BJ (cell line): ENCODE measurements at places on chromosomes 6 and 20.

GRCh38 chr6:20866935-20867703 is 332.9 kb downstream of the CDKAL1 start:
- DNase-seq = no peak

- DNase-seq = no peak
Measured at GRCh38 chr6:10215326-10216110, 199.4 kb downstream of the TFAP2A start.

- DNase-seq = no peak
Measured at GRCh38 chr6:8114956-8115355, 12.6 kb upstream of the EEF1E1 start.

DNA sequence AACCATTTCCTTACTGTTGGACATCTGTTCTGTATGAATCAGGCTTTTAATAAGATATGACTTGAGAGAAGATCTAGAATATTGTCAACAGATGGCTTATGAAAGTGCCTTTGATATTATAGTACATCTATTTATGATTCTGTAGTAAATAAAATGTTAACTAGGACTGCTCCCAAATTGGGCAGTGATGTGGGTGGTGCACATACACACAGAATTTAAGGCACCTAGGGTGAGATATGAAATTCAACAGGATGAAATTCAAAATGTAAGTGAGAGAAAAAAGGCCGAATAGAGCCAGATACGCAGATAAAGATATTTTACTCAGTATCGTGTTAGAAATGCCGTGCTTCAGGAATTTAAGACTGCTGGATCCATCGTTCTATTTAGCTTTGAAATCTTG is 26.3 kb downstream of the FAM50B start:
- DNase-seq = no peak

DNA sequence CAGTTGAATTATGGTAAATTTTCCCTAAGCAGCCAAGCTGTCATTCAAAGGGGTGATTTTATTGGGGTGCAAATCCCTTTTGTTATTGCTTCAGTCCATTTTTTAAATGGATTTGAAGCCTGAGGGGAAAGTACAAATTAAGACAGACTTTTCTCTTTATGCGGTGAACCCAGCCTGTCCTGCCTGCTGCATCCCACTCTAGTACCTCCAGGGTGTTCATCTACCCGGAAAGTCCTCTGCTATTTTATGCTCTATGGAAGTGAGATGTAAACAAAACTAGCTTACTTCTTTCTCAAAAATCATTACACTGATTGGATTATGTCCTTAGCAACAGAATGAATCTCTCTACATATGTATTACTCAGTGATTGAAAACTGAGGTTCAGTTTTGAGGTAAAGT is 1088.9 kb upstream of the CITED2 start:
- DNase-seq = no peak

DNA sequence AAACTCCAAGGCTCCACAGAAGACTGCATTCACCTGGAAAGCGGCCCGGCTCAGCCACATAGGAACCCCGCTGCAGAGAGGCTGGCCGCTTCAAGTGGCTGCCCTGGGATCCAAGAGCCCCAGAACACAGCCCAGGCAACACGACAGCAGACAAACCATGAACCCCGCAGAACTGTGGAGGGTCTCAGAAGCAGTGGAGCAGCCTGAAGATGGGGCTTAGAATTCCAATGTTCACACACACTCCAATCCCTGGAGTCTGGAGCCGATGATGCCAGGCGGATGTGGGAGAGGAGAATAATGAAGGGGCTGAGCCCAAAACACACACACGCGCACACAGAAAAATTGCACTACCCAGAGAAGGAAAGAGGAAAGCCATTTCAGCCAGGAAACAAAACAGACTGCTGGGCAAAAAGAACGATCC is 52.4 kb downstream of the NINL start:
- no peak for DNase-seq

DNA sequence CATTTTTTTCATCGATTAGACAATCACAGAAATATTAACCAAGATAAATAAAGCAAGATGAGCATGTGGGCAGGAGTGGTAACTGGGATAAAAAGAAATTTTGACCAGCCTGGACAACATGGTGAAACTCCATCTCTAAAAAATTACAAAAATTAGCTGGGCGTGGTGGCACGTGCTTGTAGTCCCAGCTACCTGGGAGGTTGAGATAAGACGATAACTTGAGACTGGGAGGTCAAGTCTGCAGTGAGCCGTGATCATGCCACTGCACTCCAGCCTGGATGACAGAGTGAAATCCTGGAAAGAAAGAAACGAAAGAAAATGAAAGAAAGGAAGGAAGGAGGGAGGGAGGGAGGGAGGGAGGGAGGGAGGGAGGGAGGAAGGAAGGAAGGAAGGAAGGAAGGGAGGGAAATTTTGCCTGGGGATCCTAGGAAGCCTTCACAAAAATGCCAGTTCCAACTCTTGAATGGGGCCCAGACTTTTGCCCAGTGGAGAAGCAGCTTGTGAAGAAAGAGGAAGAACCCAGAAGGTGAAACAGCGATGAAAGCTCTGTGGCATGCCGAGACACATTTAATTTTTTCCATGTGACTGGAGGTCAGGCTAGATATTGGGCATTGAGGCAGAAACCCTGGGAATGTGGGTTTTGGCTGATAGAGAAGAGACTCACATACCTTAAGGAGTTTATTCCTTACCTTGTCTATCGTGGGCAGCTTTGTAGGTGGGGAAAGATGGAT is 20.3 kb downstream of the CCDC170 start:
- no peak for DNase-seq
